ENCODE measurements at places on chromosomes 7 and 10.

GRCh38 chr7:135186841-135187253 lies 16.3 kb upstream of the CYREN start:
- no peak for DNase-seq

- DNase-seq = no peak
These were observed 13.1 kb downstream of the LHFPL3 start for GRCh38 chr7:104341546-104341945.

DNA sequence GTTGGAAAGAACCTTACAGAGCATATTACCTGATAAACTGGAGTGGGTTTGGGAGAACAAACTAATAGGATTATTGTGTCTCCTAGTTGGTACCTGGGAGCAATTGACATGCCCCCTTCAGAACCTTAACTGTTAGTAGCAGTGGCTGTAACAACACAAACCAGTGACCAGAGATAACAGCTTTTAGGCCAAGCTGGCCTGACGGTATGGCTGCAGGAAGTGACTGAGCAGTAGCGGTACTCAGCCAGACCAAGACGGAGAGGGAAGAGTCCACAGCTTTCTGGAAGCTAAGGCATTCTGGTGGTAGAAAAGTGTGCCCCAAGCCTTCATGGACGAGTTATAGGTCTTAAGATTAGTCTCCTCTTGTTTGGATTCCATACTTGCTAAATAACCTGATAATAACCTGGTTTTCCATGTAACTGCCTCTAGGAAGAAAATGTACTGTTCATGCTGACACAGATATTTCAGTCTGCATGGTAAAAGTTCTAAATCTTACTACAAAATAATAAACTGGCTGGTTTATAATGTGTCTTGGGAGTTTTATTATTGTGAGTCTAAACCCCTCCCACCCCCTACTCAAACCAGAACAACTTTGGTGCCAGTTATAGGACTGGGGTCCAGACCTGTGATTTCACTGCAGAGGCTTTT lies 11.3 kb downstream of the NOLC1 start:
- no peak for DNase-seq

- no peak for DNase-seq
These were observed 186.6 kb upstream of the NRP1 start for GRCh38 chr10:33521062-33521461.

GRCh38 chr10:129970465-129971364 lies 6.6 kb upstream of the EBF3 start:
- no peak for DNase-seq
